ENCODE measurements at places on chromosomes 6 and 20.

DNA sequence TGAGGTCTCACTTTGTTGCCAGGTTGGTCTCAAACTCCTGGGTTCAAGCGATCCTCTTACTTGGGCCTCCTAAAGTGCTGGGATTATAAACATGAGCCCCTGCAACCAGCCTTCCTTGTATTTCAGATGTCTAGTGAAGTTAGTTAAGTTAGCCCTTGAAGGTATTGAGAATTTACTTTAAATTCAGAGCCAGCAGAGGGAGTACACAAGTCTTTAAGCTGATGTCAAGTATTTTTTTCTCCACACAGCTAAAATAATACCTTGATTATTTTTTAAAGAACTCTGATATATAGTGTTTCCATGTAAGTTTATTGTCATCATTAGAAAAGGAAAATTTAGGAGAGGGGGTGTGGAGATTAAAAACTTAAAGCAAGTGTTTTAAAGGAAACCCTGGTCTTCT is 9.8 kb downstream of the FOXO3 start:
- DNase-seq: no peak

- no peak for DNase-seq
Observed at GRCh38 chr6:6966127-6966526, 141.6 kb upstream of the RREB1 start.

GRCh38 chr6:169144356-169144755 is 109.3 kb downstream of the THBS2 start:
- no peak for DNase-seq

- no peak for DNase-seq
Observed at GRCh38 chr6:20631549-20631924, 97.3 kb downstream of the CDKAL1 start.

GRCh38 chr6:117483004-117483644 is 650 bp downstream of the DCBLD1 start:
- DNase-seq: peak; percentile 65

GRCh38 chr20:44033344-44033743 is 118.7 kb downstream of the TOX2 start:
- DNase-seq: no peak

DNA sequence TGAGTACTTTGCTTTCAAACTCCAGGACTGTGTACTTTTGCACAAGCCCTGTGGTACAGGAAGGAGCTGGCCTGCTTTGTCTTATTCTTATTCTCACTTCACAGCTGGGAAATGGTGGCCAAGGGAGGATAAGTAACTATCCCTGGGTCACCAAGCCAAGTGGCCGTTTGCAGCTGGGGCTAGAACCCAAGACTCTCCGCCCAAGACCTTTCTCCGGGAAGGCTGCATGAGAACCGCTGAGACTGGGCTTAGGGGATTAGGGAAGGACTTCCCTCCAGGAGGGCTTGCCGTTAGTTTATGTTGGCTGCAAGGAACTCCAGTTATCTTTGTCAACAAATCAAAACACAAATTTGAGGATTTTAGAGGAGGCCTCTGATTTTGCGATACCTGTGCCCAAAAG is 343.2 kb upstream of the RNF24 start:
- DNase-seq: no peak

DNA sequence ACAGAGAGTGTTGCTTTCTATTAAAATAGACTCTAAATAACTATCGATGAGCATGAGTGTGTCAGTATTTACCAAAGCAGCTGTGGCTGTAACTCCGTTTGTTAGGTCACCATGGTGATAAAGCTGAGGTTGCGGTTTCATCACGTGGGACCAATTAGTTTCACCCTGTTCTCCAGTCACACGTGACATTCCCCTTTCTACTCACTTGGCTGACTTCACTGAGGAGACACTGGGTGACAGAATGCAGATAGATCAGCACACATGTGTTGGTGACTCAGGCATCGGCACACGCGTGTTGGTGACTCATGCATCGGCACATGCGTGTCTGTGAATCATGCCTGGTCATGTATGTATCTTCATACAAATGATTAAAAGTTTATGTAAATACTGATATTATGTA is 285.4 kb downstream of the THBS2 start:
- no peak for DNase-seq

- DNase-seq: no peak
Observed at GRCh38 chr6:169340395-169340794, 86.7 kb upstream of the THBS2 start.

GRCh38 chr6:53115741-53116140 is 32.9 kb downstream of the GCM1 start:
- no peak for DNase-seq

DNA sequence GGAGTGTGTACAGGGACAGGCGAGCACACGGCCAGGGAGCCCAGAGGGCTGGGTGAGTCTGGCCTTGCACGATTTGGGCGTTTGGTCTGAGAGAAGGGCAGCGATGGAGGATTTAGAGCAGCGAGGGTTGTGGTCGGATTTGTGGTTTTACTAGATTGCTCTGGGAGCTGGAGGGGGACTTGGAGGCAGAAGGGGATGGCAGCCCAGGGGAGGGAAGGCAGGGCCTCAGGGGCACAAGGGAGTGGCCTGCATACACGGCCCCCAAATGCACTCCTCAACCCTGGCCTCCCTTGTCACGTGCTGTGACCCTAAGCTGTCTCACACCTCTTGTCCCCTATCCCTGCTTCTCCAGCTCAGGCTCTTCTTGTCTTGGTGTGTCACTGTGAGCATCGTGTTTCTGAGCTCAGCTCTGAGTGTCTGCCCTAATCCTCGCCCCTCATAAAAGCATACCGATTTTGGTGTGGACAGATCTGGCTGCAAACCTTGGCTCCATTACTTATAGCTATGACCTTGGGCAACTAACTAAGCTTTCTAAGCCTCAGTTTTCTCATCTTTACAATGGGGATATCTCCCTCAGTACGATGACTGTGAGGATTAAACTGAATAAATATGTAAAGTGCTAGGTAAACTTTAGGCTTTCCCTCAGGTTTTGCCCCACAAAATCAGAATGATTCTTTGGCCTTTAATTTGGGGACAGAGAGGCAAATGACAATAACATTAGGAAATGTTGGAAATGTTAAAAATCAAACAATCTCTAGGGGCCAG is 120.1 kb upstream of the ARMC2 start:
- no peak for DNase-seq

DNA sequence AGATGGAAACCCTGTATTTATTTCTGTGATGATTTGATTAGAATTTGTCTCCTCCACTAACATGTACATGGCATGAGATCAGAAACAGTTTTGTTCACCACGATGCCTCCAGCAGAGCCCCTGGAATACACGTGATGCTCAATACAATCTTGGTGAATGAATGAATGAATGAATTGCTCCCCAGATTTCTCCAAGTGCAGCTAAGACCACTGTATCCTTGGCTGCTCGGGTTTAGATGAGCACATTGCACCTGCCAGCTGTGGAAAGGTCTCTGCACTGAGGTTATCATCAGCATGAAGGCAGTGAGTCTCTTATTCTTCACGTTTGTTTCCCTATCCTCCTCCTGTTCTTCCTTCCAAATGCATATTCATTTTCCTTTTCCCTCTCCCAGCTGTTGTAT is 17.9 kb downstream of the CASS4 start:
- DNase-seq: no peak

GRCh38 chr6:75830959-75831885 is 82.2 kb downstream of the MYO6 start:
- peak; percentile 16 for DNase-seq

- no peak for DNase-seq
Observed at GRCh38 chr6:8069151-8069550, 5.0 kb upstream of the BLOC1S5 start.

DNA sequence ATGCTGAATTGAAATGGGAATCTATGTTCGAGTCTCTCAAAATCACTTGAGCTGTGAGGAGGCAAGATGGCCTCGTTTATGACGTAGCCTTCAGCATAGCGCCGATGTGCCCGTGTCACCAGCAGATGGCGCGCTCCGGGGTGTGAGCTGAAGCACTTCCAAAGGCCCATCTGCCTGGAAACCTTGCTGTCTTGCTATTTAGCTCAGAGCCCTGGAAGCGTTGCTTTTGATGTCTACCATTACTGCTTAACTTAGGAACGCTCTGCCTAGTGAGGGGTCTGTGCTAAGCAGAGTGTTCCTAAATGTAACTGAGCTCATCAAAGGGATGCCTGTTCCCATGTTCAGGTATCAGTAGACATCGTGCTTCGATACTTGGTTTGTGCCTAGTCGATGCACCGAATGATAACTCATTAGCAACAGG is 67.7 kb downstream of the SYCP2L start:
- DNase-seq: peak; percentile 77

DNA sequence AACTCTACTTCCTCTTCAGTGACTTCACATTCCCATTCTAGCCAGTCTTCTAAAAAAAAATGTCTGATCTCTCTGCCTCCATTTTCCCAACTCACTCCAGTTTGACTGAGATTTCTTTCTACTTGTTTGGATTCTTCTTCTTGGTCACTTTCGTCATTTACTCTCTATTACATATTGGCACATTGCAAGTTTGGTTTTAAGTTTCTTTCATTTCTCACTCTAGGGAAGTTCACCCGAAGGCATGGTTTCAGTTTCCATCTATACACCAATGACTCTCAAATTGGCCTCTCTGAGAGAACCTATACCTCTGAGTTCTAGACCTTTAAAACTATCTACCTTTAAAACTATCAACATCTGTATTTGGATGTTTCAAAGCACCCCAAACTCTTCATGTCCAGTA is 51.3 kb downstream of the CD109 start:
- DNase-seq: no peak

- peak; percentile 28 for DNase-seq
Observed at GRCh38 chr6:79071547-79071946, 6.5 kb downstream of the PHIP start.

All from GM06990 (cell line).